ENCODE measurements at places on chromosomes 5 and 9.

DNA sequence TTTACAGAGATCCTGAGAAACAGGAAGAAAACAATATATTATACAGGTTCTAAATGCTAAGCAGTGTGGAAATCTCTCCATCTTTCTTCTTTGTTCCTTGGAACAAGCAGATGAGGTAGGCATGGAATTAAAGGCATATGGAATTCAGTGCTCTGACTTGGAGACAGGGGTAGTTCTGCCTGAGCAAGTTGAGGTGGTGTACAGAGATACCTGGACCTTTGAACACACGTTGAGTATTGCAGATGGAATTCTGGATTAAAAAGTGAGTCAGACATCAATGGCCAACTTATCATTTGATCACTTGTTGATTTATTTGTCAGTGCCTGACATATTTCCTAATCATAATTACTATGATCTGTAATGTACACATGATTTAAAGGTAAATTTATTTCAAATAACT is 293.9 kb upstream of the IRX4 start:
- no peak for DNase-seq

- no peak for DNase-seq
These were observed 154.4 kb upstream of the COL5A1 start for GRCh38 chr9:134487066-134487710.

- no peak for DNase-seq
These were observed 23.5 kb downstream of the MTREX start for GRCh38 chr5:55331321-55331720.

DNA sequence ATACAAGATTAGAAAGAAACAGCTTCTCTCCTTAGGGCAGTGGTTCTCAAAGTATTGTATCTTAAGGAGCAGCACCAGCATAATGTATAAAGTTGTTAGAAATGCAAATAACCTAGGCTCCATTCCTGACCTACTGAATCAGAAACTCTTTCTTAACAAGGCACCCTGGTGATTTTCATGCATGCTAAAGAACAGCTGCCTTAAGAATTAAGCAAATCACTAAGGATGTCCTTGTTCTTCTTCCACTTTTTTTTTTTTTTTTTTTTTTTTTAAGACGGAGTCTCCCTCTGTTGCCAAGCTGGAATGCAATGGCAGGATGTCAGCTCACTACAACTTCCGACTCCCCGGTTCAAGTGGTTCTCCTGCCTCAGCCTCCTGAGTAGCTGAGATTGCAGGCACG is 1095.2 kb upstream of the EDIL3 start:
- no peak for DNase-seq

DNA sequence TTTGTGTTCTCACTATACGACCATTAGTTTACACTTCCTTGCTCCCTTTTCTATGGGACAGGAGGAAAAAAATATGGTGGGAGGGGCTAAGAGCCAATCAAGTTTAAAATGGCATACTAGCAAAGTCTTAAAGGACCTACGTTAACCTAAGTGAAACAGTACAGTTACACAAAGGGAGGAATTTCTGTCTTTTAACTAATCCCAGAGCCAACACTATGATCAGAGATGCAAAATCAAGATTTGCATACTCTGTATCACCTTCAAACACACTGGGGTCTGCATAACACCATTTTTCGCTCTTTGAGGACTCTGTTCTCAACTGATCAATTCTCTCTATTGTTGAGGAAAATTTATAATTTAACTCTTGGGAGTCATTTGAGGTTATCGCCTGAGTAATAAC is 49.8 kb downstream of the ALDH1A1 start:
- DNase-seq, result no peak

- no peak for DNase-seq
These were observed 547.4 kb downstream of the TLE1 start for GRCh38 chr9:81141961-81142360.

GRCh38 chr9:130345897-130346385 is 80.4 kb downstream of the HMCN2 start:
- no peak for DNase-seq

GRCh38 chr5:54741711-54742110 is 224.2 kb downstream of the SNX18 start:
- no peak for DNase-seq

- no peak for DNase-seq
These were observed 233.3 kb downstream of the ZNF608 start for GRCh38 chr5:124512952-124513632.

GRCh38 chr5:8233479-8233878 is 364.5 kb downstream of the MTRR start:
- no peak for DNase-seq

GRCh38 chr5:154523104-154523503 is 45.1 kb upstream of the HAND1 start:
- DNase-seq, result no peak

DNA sequence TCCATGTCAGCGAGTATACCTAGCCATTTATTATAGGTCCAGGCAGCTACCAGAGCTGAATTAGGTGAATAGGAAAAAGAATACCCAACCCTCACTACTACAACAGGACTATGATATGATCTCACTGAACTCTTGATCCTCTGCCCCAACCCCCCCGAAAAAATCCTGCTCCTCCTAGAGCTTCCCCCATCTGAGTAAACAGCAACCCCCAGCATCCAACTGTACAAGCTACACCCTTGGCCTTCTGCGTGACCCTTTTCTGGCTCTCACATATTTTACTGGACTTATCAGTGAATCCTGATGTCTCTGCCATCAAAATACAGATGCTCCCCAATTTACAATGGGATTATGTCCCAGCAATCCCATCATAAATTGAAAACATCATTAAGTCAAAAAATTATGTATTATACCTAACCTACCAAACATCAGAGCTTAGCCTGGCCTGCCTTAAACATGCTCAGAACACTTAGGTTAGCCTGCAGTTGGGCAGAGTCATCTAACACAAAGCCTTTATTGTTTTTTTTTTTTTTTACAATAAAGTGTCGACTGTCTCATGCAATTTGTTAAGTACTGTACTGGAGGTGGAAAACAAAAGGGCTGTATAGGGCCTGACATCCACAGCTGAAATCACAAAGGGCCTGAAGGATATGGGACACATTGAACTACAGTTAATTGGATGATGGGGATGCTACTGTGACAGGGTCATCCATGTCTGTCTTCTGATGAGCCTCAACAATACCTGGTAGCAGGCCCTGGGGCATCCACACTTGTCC is 128.9 kb upstream of the ERCC6L2 start:
- no peak for DNase-seq

GRCh38 chr5:74413403-74414048 is 227.0 kb downstream of the ENC1 start:
- DNase-seq, result no peak

DNA sequence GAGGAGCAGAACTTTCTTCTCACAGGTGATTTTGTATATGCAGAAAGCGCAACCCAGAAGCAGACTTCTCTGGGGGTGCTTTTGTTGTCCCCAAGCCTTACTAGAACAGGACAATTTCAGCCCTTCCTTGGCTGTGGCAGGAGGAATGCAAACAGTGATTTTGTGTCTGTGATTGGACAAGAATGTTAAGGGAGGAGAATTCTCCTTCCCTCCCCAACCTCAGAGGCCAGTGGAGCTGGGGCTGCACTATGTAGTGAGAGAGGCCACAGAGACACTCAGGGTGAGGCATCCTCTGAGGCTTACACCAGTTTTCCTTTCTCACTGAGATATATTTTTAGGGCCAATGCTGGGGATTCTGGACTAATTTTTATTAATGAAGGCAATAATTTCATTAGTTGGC is 58.8 kb downstream of the ZNF366 start:
- DNase-seq, result no peak

GRCh38 chr5:131462454-131462853 is 172.6 kb downstream of the RAPGEF6 start:
- no peak for DNase-seq

GRCh38 chr9:135018306-135018915 is 69.1 kb upstream of the OLFM1 start:
- DNase-seq, result no peak

- DNase-seq, result no peak
These were observed 89.6 kb upstream of the BASP1 start for GRCh38 chr5:17127743-17128231.

DNA sequence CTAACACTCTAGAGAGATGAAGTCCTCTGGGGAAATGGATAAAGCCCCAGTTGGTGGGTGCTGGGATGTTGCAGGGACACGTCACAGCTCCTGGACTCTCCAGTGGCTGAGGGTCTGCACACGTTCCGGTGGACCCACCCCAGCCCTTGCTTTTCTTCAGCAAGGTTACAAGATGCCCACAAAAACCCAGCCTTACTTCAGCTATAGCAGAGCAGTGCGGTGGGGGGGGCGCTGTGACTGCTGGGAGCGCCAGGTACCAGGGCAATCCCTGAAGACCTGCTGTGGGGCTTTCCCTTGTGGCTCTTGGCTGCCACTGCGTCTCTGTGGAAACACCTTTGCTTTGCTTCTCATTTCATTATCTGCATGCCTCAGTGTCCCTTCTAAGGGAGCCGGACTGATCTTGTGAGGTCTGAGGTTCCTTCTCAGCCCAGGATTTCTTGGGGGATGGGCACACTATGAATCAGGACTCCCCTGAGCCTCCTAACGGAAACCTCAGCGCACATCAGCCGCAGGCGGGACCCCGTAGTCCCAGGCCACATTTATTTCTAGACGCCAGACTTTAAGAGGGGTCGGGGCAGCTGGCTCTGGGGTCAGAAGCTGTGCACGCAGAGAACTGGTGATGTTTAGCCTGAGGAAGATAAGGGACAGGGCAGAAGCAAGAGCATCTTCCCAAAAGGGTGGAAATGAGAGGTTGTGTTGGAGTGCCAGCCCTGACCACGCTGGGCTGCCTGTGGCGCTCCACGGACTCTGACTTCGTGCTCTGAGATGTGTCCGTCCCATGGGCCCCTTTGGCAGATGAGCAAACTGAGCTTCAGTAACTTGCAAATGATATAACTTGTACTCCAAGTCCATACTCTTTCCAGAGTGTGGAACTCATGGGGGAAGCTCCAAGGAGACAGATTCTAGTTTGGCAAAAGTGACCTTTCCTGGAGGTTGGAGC is 106.8 kb downstream of the WNK2 start:
- no peak for DNase-seq

DNA sequence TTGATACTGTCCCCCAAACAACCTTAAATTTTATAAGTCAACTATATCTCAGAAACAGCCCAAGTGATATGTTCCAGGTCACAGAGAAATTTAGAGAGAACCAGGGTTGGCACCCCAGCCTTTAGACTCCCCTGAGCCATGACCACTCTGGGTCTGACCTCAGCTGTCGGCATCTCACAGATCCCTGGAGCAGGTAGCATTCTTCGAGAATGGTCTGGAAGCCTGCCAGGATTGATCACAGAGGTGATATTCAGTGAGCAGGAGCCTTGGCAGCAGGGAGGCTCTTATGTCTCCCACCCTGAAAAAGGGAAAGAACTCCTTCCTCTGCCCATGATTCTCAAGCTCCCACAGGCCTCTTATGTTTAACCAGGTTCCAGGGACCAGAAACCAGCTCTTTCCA is 58.2 kb downstream of the PLK2 start:
- no peak for DNase-seq

DNA sequence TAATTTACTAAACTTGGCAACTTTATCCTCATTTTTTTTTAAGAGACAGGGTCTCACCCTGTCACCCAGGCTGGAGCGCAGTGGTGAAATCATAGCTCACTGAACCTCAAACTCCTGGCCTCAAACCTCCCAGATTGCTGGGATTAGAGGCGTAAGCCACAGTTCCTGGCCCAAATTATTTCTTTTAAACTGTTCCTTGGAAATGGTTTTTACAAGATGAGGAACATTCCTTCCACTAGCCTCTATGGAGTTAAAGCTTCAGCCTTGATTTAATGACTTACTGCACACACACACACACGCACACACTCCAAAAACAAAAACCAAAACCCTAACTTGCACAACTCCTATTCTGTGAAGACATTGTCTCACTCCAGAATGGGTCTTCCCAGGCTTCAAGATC is 77.2 kb upstream of the TARS1 start:
- DNase-seq, result no peak

- no peak for DNase-seq
These were observed 91.9 kb downstream of the RAD23B start for GRCh38 chr9:107375001-107375400.

DNA sequence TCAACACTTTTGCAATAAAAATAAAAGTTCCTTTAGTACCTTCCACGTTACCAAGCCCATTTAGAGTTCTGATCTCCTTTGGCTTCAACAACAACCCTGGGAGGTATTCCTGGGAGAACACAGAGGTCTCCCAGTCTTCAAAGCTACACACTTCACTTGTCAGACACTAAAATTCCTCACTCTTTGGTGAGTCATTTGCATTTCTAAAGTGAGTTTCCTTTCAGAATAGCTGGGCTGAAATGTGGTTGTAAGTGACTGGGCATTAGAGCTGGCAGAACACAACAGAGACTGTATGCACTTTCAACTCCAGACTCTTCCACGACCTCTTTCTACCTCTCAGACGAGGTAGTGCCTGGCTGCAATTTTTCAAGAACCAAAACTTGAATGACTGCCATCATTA is 11.5 kb upstream of the F2RL1 start:
- DNase-seq, result no peak

DNA sequence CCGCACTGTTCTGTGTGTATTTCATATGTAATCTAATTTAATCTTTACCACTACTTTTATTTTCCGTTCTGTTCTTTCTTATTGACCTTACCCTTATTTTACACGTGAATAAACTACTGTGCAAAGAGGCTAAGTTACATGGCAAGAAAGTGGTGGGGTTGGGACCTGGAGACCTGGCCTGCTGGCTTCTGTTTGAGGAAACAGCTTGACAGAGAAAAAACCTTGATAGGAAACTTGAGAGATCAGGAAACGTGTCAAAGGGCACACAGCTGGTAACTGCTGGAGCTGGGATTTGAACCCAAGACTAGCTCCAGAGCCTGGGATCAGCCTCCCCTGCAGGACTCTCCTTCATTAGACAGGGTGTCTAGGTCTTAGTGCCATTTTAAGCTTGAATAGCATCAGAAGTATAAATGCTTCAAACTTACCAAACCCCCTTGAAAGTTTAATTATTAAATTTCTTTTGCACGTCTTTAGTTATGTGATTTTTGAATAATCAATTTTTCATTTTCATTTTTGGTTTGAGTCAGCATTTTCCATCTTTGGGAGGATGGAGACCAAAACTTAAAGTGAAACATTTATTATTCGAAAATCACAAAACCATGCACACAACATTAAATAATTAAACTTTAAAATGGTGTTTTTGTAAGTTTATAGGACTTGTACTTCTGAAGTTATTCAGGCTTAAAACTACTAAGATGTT is 129.5 kb downstream of the RGS3 start:
- no peak for DNase-seq

DNA sequence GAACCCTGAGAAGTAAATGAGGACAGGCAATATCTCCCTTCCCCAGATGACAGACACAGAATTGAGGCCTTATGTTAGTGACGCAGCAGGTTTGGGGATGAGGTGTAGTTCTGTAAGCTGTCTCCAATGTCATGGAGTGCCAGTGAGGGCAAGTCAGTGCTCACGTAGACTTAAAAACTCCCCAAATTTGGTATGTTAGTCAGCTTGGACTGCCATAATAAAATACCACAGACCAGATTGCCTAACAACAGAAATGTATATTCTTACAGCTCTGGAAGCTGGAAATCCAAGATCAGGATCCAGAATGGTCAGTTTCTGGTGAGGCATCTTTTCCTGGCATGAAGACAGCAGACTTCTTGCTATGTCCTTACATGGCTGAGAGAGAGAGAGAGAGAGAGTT is 14.9 kb downstream of the FOXI1 start:
- no peak for DNase-seq

GRCh38 chr5:84403773-84404172 is 19.1 kb upstream of the EDIL3 start:
- no peak for DNase-seq

Measured in stimulated activated CD4-positive, alpha-beta T cell treated with anti-CD3 and anti-CD28 coated beads, Interleukin-1b, Interleukin-23, amount 100 ng/mL, for 1 hour (primary cell).